ENCODE measurements at places on chromosomes 6 and 20.

DNA sequence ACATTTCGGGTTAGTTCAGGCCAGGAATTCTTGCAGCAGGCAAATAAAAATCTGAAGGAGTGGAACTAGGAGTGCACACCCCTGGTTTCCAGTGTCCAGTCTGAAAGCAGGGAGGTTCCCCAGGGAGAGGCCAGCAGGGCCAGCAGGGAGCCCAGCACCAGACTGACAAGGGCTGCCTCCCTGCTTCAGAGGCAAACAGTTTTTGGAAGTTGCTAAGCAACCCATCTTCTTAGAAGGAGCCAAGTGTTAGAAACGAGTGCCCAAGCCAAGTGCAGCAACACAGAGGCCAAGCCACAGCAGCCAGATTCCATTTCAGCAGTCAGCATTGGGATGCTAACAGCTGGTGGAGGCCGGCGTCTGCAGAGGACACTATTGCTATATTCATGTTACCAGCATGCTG lies 179.1 kb downstream of the SYNDIG1 start:
- DNase-seq: no peak

GRCh38 chr6:34664256-34664971 lies 32.2 kb downstream of the ILRUN start:
- no peak for DNase-seq

- no peak for DNase-seq
Measured at GRCh38 chr6:21771626-21772320, 178.2 kb downstream of the SOX4 start.

DNA sequence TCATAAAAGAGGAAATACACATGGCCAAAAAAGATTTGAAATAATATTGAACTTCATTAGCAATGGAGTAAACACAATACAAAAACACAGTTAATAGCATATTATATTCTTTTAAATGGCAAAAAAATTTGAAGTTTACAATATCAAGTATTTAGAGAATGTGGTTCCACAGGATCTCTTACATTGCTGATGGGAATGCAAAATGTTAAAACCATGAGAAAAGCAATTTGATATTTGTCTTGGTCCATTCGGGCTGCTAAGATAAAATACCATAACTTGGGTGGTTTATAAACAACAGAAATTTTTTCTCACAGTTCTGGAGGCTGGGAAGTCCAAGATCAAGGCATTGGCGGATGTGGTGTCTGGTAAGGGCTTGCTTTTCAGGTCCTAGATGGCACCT lies 154.0 kb upstream of the PLN start:
- DNase-seq: no peak

DNA sequence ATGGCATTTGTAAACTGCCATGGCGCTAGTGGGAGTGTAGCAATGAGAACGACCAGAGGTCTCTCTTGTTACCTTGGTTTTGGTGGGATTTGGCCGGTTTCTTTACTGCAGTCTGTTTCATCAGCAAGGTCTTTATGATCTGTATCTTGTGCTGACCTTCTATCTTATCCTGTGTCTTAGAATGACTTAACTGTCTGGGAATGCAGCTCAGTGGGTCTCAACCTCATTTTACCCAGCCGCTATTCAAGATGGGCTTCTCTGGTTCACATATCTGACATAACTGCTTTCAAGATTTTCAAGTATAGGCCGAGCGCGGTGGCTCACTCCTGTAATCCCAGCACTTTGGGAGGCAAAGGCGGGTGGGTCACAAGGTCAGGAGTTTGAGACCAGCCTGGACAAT lies 1.9 kb upstream of the SFT2D1 start:
- DNase-seq: no peak

DNA sequence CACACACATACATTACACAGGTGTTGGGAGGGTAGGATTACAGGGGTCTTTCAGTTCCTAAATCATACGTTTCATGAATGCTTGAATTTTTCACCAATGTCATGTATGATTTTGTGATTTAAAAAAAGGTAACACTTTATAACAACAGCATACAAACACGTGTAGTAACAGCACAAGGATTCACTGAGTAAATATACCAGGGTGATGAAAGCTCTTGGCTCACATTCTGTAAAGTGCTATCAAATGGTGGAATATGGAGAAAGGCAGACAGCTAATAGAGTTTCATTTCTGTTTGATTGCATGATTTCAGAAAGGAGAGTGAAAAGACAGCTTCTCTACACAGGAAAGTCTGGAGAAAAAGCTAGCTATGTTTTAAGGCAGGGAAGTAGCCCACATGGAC lies 231.9 kb downstream of the CD83 start:
- DNase-seq: no peak

GRCh38 chr6:69813508-69813907 lies 16.7 kb upstream of the LMBRD1 start:
- DNase-seq: no peak

- DNase-seq: no peak
Measured at GRCh38 chr6:52498538-52499017, 78.3 kb downstream of the TRAM2 start.

GRCh38 chr20:10672624-10673127 lies 1.1 kb downstream of the JAG1 start:
- DNase-seq: peak; percentile 61

DNA sequence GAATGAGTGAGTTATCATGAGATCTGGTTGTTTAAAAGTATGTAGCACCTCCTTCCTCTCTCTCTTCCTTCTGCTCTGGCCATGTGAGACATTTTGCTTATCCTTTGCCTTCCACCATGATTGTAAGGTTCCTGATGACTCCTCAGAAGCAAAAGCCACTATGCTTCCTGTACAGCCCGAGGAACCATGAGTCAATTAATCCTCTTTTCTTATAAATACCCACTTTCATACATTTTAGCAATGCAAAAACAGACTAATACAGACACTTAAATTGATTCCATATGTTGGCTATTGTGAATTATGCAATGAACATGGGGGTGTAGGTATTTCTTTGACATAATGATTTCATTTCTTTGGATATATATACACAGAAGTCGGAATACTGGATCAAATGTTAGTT lies 792.8 kb upstream of the EYS start:
- DNase-seq: no peak

Measured in H54 (cell line).